Activated CD8-positive, alpha-beta T cell treated with anti-CD3 and anti-CD28 coated beads for 36 hours (primary cell): ENCODE measurements at places on chromosomes 2 and 18. TPM values are rescaled to one million over a fixed set of nuclear protein-coding genes. Genes with fewer than 3 reads are reported as not detected.

Gene BOLA3
- total RNA-seq = 131 TPM

Gene FSIP2
- not detected for total RNA-seq

- no peaks in the 10 kb centered on the region for H3K36me3 ChIP-seq
- no peaks in the 10 kb centered on the region for H3K4me1 ChIP-seq
- no peak overlapping the region for H3K27ac ChIP-seq
- DNase-seq = no peak
These were observed 47.4 kb upstream of the DNAJC10 start for GRCh38 chr2:182668671-182669070.

Gene IL36G
- not detected for total RNA-seq

Gene DLGAP1
- not detected for total RNA-seq

Gene PDE1A
- not detected for total RNA-seq

DNA sequence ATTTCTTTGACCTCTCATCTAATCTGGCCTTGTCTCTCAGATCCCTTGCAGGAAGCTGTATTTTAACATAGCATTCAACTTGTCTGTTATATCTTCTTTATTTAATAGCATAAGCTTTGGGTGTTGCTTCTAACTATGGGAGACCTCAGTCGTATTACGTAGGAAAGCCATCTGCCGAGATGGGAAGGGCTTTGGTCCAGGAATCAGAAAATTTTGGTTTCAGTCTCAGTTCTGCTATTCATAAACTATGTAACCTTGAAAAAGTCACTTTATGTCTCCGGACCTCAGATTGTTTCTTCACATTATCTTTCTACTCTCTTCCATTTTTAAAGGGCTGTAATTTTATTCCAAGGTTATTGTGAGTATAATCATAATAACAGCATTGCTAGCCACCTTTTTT is 297.7 kb downstream of the SATB2 start:
- no peak overlapping the region for H3K27ac ChIP-seq
- DNase-seq = no peak
- H3K27me3 ChIP-seq = no peaks in the 10 kb centered on the region
- H3K4me3 ChIP-seq = no peak overlapping the region
- no peaks in the 10 kb centered on the region for H3K36me3 ChIP-seq

- no peak overlapping the region for H3K4me3 ChIP-seq
- H3K4me1 ChIP-seq = no peaks in the 10 kb centered on the region
- H3K27me3 ChIP-seq = peaks cover 2% of the 10 kb centered on the region
- no peak overlapping the region for H3K27ac ChIP-seq
- H3K36me3 ChIP-seq = no peaks in the 10 kb centered on the region
These were observed 68.8 kb downstream of the GLI2 start for GRCh38 chr2:120804459-120804858.

GRCh38 chr2:132403146-132403545 is 13.5 kb upstream of the GPR39 start:
- no peaks in the 10 kb centered on the region for H3K4me1 ChIP-seq
- no peak overlapping the region for H3K4me3 ChIP-seq
- H3K27ac ChIP-seq = no peak overlapping the region
- H3K36me3 ChIP-seq = no peaks in the 10 kb centered on the region
- H3K27me3 ChIP-seq = no peaks in the 10 kb centered on the region

Gene ZBTB7C
- total RNA-seq = not detected

DNA sequence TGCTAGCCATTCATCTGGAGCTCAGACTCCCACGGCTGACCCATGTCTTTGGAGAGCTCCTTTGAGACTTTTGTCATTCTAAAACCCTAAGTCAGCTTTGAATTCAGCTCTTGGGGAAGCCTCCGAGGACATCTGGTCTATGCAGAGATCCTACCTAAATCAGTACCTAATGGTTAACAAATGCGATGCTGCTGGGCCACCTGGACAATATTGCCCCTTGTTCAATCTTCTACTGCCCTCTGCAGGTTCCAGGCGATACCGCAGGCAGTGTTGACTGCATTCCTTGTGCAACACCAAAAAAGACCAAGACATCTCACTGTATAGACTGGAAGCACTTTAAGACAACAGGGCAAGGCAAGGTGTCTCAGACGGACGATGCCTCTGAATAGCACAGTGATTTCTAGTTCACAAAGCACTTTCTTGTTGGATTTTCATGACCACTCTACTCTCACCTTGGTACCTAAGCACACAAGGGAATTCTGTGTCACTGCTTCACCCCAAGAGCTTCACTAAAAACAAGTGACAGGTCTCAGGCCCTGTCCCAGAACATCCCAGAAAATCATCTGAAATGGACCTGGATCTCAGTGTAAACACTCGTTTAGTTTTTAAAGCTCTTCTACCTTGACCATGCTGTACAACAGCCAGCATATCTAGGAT is 80.9 kb downstream of the XDH start:
- no peak overlapping the region for H3K27ac ChIP-seq
- H3K4me3 ChIP-seq = no peak overlapping the region
- no peaks in the 10 kb centered on the region for H3K4me1 ChIP-seq

GRCh38 chr2:111975053-111975552 is 76.7 kb downstream of the MERTK start:
- DNase-seq = no peak
- peaks cover 2% of the 10 kb centered on the region for H3K36me3 ChIP-seq
- no peaks in the 10 kb centered on the region for H3K4me1 ChIP-seq
- H3K27me3 ChIP-seq = peaks cover 5% of the 10 kb centered on the region

- H3K27ac ChIP-seq = no peak overlapping the region
- no peaks in the 10 kb centered on the region for H3K4me1 ChIP-seq
- no peaks in the 10 kb centered on the region for H3K36me3 ChIP-seq
- no peak for DNase-seq
- H3K4me3 ChIP-seq = no peak overlapping the region
- H3K27me3 ChIP-seq = peaks cover 3% of the 10 kb centered on the region
These were observed 401.2 kb downstream of the TGIF1 start for GRCh38 chr18:3851159-3851558.

Gene IL18R1
- 15.0 TPM for total RNA-seq

DNA sequence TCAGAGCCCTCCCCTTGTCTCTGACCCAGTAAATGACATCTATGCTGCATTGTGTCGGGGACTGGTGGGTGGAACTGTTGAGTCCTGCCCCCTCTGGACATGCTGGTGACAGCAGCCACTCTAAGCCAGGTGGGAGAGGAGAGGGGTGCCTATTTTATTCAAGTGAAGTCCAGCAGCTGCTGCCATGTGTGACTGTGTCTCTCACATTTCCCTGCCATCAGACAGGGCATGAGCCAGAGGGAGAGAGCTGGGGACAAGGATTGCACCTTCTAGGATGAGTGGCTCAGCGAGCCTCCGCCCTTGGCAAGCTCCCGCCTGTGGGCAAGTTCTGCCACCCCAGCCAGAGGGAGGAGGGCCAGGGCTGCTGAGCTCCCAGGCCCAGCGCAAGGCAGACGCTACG is 13.7 kb downstream of the NGEF start:
- no peak for DNase-seq
- H3K4me1 ChIP-seq = no peaks in the 10 kb centered on the region
- H3K36me3 ChIP-seq = no peaks in the 10 kb centered on the region
- no peaks in the 10 kb centered on the region for H3K27me3 ChIP-seq
- H3K27ac ChIP-seq = no peak overlapping the region
